ENCODE measurements at places on chromosomes 7 and 10.

DNA sequence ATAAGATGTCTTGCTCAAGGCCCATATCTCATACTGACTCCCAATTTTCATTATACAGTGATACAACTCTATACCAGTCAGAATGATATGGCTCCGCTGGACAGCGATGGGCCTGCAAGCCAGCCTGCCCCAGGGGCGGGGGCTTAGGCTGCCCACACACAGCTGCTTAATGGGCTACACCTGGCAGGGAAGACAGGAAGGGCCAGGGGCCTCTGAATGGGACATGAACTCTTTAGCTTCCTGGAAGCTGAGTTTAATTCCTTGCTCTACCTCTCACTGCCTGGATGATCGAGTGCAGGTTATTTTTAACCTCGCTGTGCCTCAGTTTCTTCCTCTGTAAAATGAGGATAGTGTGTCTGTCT is 112.5 kb downstream of the C10orf105 start:
- no peak for DNase-seq

DNA sequence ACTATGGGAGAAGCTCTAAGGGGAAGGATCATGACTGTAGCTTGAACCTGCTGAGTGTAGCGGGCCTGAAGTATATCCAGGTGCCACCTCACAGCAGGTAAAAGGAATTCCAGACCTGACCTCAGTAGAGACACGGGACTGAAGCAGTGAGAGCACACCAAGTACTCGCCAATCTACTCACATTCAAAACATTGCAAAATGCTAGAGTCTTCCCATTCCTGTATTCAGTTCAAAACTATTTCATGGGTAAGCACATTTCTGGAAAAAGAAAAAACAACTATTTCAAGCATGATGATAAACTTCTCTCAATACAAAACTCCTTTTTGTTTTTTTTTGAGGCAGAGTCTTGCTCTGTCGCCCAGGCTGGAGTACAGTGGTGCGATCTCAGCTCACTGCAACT is 121.9 kb upstream of the AUTS2 start:
- no peak for DNase-seq

DNA sequence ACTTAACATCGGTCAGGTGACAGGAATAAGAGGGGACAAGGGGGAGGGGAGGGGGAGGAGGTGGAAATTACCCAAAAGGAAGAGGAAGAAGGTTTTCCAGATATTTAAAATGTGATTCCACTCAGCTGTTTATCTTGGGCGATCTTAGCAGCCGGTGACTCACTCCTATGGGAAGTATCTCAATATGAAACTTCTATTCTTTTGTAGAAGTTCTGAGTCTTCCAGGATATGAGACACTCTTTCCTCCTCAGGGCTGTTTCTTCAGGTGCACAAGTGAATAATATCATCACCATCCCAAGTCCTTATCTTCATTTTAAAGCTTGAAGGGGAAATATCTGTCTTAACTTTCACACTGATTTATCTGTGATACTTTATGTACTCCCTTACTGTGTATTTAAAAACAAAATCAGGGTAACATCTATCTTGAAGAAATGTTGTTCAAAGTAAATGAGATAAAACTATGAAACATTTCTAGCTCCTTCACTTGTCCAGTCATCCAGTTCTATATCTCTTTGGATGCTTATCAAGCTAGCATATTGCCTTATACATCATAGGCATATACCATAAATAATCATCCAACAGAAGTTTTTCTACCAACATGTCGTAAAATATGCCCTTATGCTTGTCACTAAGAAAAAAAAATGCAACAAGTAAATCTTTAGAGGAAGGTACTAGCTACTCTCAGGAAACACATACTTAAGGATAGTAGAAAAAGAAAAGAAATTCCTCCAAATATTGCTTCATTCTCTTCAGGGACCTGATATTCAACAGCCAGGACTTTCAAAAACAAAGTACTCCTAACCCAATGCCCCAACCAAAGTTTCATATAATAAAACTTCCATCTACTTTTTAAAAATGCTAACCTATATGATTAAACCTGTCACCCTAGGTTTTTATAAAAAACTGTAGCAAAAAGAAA is 13.7 kb downstream of the DOCK4 start:
- DNase-seq = no peak

- no peak for DNase-seq
Observed at GRCh38 chr7:37095122-37095521, 353.5 kb downstream of the ELMO1 start.

- no peak for DNase-seq
Observed at GRCh38 chr7:154975984-154976383, 26.9 kb downstream of the PAXIP1 start.

DNA sequence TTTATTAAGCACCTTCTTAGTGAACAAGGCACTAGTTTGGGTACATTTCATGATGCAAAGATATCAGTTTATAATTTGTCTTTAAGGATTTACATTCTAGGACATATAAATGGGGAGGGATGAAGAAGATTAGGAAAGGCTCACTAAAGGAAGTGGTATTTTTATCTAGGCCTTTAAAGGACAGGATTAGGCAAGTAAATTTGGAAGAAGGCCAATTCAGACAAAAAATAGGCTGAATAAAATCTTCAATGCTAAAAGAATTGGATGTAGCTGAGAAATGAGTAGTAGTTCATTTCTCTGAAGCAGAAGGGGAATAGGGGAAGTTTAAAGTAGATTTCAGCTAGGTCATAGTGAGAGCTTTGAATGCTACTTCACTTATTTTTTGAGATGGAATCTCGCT is 4.8 kb upstream of the FAM24B start:
- DNase-seq = no peak

DNA sequence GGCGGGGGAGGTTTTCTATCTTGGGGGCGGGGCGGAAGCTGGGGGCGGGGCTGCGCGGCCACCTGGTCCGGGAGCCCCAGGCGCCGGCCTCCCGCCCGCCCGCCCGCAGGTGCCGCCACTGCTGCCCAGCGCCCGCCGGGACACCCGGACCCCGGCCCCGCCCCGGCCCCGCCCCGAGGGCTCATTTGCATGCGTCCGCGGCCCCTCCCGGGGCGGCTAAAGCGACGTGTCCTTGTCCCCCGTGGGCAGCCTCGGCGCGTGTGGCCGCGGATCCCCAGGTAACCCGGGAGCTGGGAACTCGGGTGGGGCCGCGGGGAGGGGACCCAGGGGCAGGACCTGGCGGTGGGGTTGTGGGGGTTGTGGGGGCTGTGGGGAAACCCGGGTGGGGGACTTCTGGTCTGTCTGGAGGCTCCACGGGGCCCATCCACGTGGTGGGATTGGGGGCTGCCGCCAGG is at the start of gene BHLHA15:
TSS of gene BHLHA15 (plus strand) at position 219 of the 455 bp plus-strand sequence. CDS start 871 bp downstream, outside the sequence.
- no peak for DNase-seq

DNA sequence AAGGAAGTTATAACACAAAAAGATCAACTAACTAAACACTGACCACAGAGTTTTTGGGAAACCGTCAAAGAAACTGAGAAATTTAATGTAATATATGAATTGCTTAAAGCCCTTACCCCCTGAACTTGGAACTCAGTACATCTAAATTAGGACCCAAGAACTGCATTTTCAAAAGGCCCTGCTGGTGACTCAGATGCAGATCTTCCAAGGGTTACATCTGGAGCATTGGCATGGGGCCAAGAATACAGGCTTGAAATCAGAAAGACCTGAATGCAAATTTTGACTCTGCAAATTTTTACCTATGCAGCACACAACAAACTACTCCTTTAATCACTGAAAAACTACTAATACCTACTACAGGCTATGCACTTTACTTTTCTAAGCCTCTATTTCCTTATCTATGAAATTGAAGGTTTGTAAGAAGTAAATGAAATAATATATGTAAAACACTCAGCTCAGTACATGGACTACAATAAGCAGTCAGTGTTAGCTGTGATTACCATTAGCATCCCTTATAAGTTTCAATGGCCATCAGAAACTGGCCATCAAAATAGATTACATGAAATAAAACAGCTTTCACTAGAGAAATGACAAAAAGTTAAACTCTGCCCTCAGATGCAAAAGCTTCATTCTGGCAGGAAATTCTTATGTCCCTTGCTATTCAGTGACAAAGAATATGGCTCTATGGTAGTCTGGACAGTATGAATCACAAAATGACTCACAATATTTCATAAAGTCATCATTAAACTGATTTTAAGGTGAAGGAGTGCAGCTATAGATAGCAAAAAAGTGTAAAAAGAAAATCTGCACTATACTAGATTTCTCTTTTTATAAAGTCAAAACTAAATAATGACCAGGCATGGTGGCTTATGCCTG is 43.6 kb downstream of the NSUN6 start:
- DNase-seq = no peak

- no peak for DNase-seq
Observed at GRCh38 chr7:144019457-144019856, 19.3 kb downstream of the OR6B1 start.

- no peak for DNase-seq
Observed at GRCh38 chr7:50531401-50531911, 33.7 kb downstream of the DDC start.

DNA sequence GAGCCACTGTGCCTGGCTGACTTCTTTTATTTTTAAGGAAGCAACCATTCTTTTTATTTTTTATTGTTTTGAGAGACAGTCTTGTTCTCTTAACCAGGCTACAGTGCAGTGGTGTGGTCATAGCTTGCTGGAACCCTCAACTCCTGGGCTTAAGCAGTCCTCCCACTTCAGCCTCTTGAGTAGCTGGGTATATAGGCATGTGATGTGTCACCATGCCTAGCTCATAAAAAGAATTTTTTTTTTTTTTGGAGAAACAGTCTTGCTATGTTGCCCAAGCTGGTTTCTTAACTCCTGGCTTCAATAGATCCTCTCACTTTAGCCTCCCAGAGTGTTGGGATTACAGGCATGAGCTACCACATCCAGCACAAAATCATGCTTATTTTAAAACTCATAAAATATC is 5.8 kb downstream of the MCU start:
- DNase-seq = no peak

- no peak for DNase-seq
Observed at GRCh38 chr10:69426376-69426727, 9.6 kb upstream of the TACR2 start.

DNA sequence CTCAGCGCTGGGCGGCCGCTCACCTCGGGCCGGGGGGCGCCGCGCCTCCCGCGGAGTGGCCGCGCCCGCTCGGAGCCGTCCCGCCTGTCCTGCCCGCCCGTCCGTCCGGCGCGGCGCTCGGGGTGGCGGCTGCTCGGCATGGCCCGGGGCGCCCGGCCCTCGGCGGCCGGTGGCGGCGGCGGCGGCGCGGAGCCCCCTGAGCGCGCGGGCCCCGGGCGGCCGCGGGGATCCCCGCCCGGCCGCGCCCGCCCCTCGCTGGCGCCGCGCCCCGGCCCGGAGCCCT is 338 bp downstream of the SDK1 start:
- no peak for DNase-seq

- DNase-seq = no peak
Observed at GRCh38 chr10:67926951-67927350, 42.5 kb downstream of the SIRT1 start.

GRCh38 chr10:43940898-43941837 is 292.5 kb upstream of the ZNF32 start:
- no peak for DNase-seq

- DNase-seq = no peak
Observed at GRCh38 chr7:22649686-22650085, 77.3 kb upstream of the IL6 start.

DNA sequence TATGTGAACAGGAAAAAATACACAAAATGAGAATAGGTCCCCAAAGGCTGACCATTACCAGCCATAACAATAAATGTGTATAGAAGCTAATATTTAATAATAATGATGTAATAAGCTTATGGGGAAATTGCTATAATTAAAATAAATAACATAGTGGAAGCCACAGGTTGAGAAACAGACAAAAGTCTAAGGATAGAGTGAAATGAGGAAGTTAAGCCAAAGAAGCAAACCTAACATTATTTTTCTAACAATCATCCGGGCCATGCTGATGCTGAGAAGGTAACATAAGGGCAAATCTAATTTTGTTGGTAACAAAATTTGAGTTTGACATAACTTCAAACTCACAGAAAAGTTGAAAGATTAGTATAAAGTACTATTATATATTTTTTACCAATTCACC is 115.9 kb downstream of the MICU1 start:
- DNase-seq = no peak

DNA sequence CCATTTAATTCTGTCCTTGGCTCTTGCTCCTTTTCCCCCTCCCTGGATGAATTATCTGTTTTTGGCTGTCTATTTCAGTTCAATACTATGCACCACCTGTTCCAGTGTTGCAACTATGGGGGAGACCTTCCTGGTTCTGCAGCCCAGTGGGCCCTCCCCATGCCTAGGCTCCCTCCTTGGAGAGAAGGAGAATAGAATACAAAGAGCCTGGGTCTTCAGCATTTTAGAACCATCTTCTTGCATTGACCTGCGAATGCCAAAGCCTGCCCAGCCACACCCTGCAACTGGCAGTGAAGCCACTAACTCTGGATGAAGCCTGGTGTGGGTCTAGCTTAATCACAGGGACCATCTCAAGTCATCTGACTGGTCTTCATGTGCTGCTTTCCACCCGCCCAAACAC is 207.1 kb downstream of the HERPUD2 start:
- DNase-seq = no peak

DNA sequence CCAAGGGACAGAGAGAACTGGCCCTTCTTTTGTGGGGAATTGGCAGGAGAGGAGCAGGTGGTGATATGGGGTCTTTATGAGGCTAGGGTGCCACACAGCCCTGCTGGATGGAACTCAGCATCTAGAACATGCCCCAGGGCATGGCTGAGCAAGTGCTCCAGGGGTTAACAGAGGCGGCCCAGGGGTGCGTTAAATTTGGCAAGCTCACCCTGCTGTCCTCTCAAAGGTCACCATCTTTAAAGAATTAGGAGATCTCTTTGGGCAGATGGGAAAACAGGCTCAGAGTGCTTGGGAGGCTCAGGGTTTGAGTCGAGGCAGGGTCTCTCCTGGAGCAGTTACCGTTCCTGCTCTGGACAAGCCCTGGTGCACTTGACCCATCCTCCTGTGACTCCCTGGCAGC is 21.4 kb upstream of the UNC5B start:
- DNase-seq = no peak

- no peak for DNase-seq
Observed at GRCh38 chr10:2920637-2921036, 146.7 kb upstream of the PFKP start.

DNA sequence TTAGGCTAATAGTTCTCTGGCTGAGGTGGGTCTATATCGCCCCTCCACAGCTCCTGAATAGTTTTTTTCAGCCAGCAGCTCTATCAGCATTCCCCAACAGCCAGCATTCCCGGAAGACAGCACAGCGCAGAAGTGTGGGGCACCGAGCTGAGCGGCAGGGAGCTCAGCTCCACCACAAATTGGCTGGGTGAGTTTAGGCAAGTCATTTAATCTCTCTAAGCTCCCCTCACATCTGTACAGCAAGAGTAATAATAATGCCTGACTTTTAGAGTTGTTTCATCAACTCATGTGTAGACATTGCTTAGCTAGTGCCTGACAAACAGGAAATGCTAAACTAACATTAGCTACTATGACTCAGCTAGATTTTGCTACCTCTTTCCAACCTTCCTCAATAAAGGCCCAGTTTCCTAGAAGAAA is 247.9 kb upstream of the PTN start:
- DNase-seq = no peak

DNA sequence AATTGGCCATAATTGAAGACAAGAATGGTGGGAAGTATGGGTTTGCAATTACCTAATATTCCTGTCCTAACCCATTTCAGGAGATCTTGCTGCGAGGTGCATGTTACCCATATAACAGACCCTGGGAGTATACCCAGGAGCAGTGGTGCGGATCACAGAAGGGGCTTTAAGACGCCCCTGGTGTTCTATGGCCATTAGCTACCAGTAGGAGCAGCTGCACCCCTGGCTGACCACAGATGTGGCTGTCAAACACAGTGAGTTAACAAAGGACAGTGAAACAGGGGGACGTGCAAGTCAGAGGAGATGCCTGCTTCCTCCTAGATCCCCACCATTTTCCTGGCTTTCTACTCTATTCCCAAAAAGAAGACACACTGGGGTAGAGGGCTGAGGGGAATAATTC is 25.2 kb downstream of the AOC1 start:
- no peak for DNase-seq

Measured in CD4-positive, alpha-beta T cell treated with Interleukin-15 for 1 hour (primary cell).